Tongue (tissue), 3 donors: ENCODE measurements at places on chromosomes 3 and 15. TPM values are rescaled to one million over a fixed set of nuclear protein-coding genes. Genes with fewer than 3 reads are reported as not detected.

Gene SEMA6D
- 34.9 TPM for total RNA-seq

Gene PLSCR4
- 55.6 TPM for total RNA-seq

Gene SAMMSON
- 0.41 TPM for total RNA-seq

Gene CPNE9
- not detected for total RNA-seq

Gene MKRN2
- 33.3 TPM for total RNA-seq

Gene FAM81A
- 3.0 TPM for total RNA-seq

Gene PCLAF
- total RNA-seq, result 12.0 TPM

Gene DGKG
- total RNA-seq, result 2.2 TPM

Gene CFAP100
- total RNA-seq, result not detected

Gene CYP19A1
- 3.0 TPM for total RNA-seq

Gene CCDC32
- 21.5 TPM for total RNA-seq

Gene ARL14
- not detected for total RNA-seq

Gene BLOC1S6
- 73.8 TPM for total RNA-seq

Gene C3orf80
- total RNA-seq, result not detected

Gene TSEN2
- 16.2 TPM for total RNA-seq

Gene NCK1
- total RNA-seq, result 54.3 TPM

Gene GP9
- not detected for total RNA-seq

Gene SCAMP5
- 0.62 TPM for total RNA-seq

Gene PLSCR2
- total RNA-seq, result not detected

Gene MYZAP
- 3.5 TPM for total RNA-seq

Gene EIF2A
- 219 TPM for total RNA-seq

Gene GABRR3
- total RNA-seq, result not detected

Gene ISLR
- total RNA-seq, result 119 TPM

Gene NOX5
- not detected for total RNA-seq

Gene ZPLD1
- total RNA-seq, result not detected

Gene ADGRG7
- total RNA-seq, result not detected

Gene ULK4
- total RNA-seq, result 22.2 TPM

Gene ACVR2B
- 27.8 TPM for total RNA-seq

Gene PP2D1
- total RNA-seq, result not detected

Gene ADAMTSL3
- total RNA-seq, result 29.2 TPM

Gene GRAMD1C
- 7.3 TPM for total RNA-seq

Gene CEP70
- 57.7 TPM for total RNA-seq

Gene RPL22L1
- total RNA-seq, result 32.0 TPM

Gene ZNF80
- not detected for total RNA-seq

Gene ARPP21
- 89.8 TPM for total RNA-seq

Gene C3orf52
- total RNA-seq, result 4.2 TPM

Gene NEK10
- total RNA-seq, result 40.5 TPM

Gene C3orf85
- total RNA-seq, result not detected

Gene TLR9
- not detected for total RNA-seq

Gene ATP13A4
- total RNA-seq, result 32.7 TPM

Gene FBXO40
- 12.7 TPM for total RNA-seq

Gene RTP1
- total RNA-seq, result 1.0 TPM

Gene GASK1A
- total RNA-seq, result 11.2 TPM

Gene COL7A1
- 54.8 TPM for total RNA-seq

Gene NECTIN3
- total RNA-seq, result 55.4 TPM

Gene ERICH6
- not detected for total RNA-seq

Gene ZNF662
- 12.2 TPM for total RNA-seq

Gene ST8SIA2
- 12.7 TPM for total RNA-seq

Gene IQSEC1
- total RNA-seq, result 60.2 TPM

Gene PKM
- total RNA-seq, result 951 TPM

Gene NMD3
- total RNA-seq, result 68.2 TPM

Gene PLOD2
- 27.7 TPM for total RNA-seq

Gene IL12A
- 0.62 TPM for total RNA-seq

Gene ARL6IP5
- total RNA-seq, result 115 TPM

Gene GABRA5
- 0.62 TPM for total RNA-seq

Gene GOLGA8G
- total RNA-seq, result not detected
